ENCODE measurements at places on chromosomes 3 and 15.

DNA sequence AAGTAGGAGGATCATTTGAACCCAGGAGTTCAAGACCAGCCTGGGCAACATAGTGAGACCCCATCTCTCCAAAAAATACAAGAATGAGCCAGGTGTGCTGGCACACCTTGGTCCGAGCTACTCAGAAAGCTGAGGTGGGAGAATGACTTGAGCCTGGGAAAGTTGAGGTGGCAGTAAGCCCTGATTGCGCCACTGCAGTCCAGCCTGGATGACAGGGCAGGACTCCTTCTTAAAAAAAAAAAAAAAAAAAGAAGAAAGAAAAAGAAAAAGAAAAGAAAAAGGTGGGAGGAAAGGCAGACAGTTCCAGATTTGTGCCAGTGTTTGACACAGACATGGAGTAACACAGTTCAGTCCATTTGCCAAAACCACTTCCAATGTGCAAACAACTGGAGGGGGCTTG is 75.7 kb downstream of the ATP10A start:
- DNase-seq, result no peak

GRCh38 chr15:73385205-73385604 is 16.4 kb upstream of the HCN4 start:
- no peak for DNase-seq

GRCh38 chr3:99938270-99938911 is 120.7 kb downstream of the CMSS1 start:
- peak; percentile 23 for DNase-seq

GRCh38 chr3:142596726-142597088 is 514 bp downstream of the PLS1 start:
- DNase-seq, result no peak

DNA sequence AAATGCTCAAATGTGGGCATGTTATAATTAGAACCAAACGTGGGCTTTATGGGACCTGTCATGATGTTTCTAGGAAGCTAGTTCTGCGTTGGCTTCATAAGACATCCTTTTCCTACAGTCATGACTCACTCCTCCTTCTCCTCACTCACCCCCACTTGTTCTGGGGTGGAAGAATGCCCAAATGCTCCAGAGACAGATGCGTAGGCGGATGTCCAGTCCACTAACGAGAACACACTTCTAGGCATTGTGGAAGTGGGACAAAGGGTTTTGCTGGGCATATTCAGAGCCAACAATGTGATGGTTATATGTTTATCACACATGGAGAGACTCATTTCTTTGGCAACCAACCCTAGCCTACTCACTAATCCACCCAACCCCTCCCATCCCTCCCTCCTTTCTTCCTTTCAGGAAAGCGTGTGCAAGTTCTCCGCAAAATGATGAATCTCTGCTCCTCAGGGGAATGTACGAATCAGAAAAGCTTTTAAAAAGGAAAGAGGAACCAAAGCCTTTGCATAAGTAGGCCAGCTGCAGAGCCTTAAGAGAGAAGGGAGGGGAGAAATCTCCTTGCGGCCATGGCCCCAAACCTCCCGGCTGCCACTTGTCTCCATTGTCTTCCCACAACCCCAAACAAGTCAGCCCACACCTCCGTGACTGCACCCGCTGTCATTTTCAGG is 123.0 kb upstream of the SPRED1 start:
- peak; percentile 88 for DNase-seq

DNA sequence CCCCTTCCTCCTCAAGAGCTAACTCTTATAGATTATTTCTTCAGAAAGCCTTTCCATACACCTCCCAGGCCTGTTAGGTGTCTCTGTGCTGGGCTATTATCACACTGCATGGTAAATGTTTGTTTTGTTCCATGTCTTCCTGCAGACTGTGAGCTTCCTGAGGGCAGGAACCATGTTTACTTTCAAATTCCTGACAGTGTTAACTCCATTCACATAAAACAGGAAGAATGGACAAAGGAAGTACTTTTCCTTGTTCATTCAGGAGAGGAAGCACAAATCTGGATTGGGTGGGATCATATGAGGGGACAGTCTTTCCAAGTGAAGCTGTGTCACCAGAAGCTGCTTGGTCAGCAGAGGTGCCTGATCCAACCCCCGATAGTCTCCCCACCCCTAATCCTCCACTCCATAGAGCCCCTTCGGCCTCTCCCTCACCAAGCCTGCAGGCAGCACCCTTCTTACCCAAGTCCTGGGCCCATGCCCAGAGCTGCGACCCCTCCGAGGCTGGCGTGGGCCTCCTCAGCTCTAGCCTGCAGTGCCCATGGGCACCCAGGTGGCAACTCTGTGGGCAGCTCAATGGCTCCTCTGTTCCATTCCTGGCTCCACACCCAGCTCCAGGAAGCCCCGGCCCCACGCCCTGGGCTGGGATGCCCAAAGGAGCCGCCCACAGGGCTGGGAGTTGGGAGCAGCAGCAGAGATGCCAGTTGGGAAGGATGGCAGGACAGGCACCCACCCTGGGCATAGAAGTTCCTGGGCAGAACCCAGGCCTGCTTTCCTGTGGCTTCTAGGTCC is 6.9 kb downstream of the SHF start:
- no peak for DNase-seq

- no peak for DNase-seq
Observed at GRCh38 chr3:71831599-71831998, 46.7 kb upstream of the PROK2 start.

DNA sequence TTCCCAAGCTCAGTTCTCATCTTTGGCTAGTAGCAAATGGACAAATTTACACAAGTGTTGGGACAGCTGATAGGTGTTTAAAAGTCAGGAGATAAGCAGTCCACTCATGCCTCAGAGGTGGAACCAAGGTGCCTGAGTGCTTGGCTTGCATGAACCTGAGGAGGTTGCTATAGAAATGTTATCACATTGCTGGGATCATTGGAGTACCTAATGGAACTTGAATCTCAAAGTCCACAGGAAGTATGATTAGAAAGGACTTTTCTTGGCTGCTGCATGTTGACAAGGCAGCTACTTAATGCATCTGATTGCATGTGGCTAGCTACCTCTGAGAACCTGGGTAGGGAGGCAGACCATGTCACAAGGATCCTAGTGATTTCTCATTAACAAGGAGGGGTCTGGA is 39.5 kb upstream of the C3orf80 start:
- DNase-seq, result no peak

- DNase-seq, result no peak
Observed at GRCh38 chr3:59040902-59041301, 8.9 kb downstream of the CFAP20DC start.

DNA sequence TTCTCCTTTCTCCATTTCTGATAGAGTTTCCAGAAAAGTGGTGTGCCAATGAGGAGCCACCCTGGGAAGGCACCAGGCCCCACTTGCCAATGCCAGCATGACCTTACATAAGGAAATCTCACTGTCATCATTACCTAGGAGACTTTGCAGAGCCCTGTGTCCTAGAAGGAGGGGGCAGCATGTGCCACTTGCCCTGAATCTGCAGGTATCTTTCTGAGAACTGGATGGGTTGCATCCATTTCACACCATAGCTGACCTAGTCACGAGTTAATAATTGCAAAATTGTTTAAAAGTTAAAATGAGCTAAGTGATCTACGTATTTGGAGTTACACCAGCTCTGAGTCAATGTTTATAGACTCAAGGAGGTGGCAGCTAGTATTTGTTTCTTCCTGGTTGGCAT is 14.3 kb downstream of the CA12 start:
- no peak for DNase-seq

DNA sequence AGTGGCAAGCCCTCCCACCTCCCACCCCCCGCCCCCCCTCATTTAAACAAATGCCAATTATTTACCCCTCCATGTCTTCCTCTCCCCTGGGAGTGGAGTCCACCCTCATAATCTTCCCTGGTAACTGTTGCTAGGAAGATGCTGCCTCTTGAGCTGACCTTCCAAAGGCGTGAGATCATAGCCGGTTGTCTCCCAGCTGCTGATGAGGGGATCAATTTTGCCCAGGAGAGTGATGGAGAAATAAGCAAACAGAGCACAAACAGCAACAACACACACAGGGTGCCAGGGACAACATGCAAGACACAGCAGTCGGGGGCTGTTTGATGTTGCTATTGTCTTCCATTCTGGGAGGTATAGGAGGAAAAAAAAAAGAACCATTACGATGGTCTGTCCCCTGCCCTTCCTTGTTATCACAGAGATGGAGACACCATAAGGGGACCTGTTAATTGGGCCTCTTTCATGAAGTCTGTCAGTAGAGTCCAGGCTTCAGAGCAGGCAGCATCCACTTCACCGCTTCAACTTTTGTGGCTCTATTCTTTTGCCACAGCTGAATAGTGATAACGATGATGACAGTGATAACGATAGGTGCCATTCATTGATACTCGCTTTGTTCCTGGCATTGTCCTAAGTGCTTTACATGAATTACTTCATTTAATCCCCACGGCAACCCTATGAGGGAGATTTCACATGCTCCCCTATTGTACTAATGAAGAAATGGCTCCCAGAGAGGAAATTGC is 76.9 kb upstream of the RGMA start:
- DNase-seq, result no peak

GRCh38 chr3:16498130-16498890 is 15.2 kb downstream of the RFTN1 start:
- DNase-seq, result no peak

DNA sequence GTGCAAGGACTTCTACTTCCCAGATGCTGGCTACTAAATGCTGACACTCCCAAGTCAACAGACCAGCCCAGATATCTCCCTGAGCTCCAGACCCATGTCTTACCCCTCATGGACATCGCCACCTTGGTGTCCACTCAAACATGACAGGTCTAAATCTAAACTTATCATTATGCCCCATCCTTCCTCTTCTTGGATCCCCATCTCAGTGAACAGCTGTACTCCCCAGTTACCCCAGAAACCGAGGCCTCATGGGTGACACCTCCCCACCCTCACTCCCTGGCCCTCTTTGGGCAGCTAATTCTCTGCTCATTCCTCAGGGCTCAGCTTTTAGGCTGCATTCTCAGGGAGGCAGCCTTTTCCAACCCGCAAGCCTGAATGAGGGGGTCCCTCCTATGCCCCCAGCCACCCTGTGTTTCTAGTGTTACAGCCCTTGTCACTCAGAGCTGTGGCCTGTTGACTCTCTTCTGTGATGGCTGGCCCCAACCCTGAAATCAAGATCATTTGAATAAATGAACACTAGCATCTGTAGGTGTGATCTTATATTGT is 5.4 kb downstream of the EHD4 start:
- no peak for DNase-seq

DNA sequence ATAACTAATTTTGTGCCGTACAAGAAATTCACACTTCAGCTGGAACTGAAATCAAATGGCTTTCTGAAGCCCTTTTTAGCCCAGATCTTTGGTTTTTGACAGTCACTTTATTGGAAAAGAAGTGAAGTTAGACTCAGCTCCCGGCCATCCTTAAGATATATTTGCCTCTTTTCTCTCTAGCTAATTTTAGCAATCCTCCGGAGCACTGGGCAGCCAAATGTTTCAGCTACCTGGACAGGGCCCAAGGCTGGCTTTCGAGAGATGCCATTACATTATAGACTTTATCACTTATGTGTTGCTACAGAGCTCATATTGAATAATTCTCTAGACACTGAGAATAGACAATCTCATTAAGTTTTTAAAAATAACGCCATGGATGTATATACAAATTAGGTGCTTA is 28.5 kb upstream of the RPL39L start:
- no peak for DNase-seq

DNA sequence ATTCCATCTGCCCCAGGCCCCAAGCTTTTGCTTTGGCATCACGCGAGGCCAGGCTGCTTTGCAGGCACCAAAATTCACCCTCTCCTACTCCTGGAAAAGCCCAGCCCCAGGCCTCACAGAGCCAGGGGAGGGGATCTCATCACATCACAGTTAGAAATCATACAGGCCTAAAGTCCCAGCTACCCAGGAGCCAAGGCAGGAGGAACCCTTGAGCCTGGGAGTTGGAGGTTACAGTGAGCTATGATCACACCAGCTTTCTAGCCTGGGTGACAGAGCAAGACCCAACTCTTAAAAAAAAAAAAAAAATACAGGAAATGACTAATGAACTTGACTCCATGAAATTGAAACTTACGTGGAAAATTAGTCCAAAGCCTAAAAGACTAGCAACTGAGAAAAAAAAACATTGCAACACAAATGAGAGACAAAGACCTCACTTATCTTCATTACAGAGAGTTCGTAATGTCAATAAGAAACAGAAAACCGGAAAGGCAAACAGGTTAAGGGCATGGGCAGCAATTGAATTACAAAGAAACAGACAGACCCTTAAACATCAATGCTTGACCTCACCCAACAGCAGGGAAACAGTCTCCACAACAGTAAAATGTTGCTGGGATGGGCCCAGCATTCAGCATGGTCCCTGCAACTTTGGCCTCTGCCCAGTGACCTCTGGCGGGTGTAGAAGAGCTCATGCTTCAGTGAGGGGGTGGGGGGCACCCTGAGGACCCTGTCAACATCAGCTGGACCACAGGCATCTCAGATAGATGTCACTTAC is 151.5 kb downstream of the LRRK1 start:
- DNase-seq, result peak; percentile 81

- no peak for DNase-seq
Observed at GRCh38 chr3:102471001-102471400, 36.2 kb downstream of the ZPLD1 start.

- no peak for DNase-seq
Observed at GRCh38 chr15:29057856-29058255, 172.1 kb downstream of the APBA2 start.

DNA sequence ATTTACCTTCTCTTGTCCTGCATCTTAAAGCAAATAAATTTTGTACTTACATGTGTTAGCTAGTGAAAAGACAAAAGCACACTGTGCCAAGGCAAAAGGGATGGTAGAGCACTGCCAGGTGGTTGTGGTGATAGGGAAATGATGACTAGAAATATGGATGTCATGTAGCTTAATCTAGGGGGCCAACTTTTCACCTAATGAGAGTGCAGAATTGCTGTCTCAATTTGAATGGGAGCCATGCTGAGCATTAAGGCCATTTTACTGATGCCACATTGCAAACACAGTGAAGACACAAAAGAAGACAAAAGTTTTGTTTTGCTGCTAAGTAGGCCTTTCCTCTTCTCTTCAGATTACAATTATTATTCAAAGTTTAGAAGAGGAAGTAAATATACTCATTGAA is 274.7 kb downstream of the PDCD6IP start:
- DNase-seq, result no peak

DNA sequence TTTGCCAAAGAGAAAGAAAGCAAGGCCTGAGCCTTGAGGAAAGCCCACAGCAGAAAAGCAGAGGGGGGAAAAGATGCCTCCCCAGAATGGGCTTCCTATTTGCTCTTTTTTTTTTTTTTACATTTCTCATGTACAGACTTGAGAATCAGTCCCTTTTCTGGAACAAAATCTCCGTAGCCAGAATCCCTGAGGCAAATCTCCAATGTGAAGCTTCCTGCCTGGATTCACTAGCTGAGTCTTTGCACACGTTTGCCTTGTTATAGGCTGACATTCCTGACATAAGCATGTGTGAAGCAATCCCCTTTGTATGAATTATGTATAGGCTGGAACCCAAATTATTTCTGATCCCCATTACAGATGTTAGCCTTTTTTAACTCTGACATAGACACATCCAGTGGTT is 52.2 kb upstream of the ACTL6A start:
- no peak for DNase-seq

Measured in dermis blood vessel endothelial cell (primary cell).